Activated T-helper 1 cell treated with anti-CD3 and anti-CD28 coated beads, Interleukin-2, amount 50 U/mL, for 16 hours (primary cell): ENCODE measurements at places on chromosomes 3 and 15.
A peak's percentile ranks its signal among the peaks of the same experiment; 100 is the strongest.

- no peak for DNase-seq
Observed at GRCh38 chr3:82137861-82138260, 376.4 kb upstream of the GBE1 start.

- no peak for DNase-seq
Observed at GRCh38 chr3:186383026-186383993, 21.3 kb upstream of the DGKG start.

GRCh38 chr3:110755345-110755744 is 316.3 kb upstream of the NECTIN3 start:
- no peak for DNase-seq

DNA sequence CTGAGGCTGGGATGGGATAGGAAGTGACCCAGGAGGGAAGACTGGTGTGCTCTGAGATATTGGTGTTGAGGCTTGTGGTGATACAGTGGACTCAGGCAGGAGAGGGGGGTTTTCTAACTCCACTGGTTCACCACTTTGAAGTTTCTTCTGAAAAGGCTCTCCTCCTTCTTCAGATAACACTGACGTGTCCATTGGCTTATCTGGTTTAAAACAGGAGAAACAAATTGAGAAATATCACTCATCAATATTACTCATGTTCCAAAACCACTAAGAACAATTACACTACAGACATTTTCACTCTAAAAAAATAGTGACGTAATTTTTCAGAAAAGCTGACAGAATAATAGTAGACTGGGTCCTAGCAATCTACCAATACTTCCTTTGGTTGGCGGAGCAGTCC is 23.1 kb downstream of the TP53BP1 start:
- no peak for DNase-seq

- DNase-seq: no peak
Observed at GRCh38 chr3:161273589-161274218, 52.6 kb downstream of the NMD3 start.

- no peak for DNase-seq
Observed at GRCh38 chr3:46316206-46316605, 37.7 kb upstream of the CCR2 start.

DNA sequence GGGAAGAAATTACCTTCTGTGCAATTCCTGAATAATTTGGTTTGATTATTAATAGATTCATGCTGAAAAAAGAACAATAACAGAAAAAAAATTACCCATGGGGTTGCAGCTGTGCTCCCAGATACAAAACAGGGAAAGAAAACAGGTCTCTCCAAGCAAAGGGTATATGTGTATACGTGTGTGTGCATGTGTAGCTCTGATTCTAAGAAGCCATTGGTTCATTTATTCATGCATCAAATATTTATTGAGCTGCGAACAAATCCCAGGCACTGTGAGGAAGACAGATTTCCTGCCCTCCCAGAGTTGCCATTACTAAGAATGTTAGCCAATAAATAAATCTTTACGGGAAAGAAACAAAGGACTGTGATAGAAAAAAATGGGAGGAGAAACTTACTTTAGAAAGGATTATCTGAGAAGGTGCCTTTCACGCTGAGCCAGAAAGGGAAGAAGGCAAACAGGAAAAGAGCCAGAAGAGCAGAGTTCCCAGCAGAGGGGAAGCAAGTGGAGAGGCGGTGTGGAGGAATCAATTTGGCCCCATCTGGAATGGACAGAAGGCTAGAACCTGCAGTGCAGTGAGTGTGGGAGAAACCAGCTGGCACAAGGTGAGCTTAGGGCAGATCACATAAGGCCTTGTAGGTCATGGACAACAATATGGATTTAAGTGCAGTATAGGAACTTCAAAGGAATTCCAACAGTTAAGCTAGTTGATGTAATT is 20.7 kb downstream of the CHL1 start:
- DNase-seq: no peak

- DNase-seq: peak; percentile 50
Observed at GRCh38 chr3:46947981-46948791, 28.4 kb downstream of the CCDC12 start.

DNA sequence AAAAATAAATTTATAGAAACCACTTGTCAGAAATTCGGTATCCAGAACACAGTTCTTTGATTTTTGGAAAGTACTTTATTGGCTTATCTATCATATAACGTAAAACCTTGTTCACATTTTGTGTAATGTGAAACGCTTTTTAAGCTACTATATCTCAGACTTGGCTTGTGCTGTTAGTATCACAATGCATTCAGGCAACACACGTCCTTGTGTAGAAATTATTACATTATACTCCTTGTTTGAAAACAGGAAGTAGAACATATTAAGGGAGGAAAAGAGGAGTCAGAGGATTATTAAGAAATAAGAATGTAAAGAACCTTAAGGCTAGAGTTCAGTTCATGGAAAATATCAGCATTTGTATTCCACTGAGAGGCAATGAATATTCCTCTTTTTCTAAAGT is 1.6 kb downstream of the DNAJC13 start:
- no peak for DNase-seq

DNA sequence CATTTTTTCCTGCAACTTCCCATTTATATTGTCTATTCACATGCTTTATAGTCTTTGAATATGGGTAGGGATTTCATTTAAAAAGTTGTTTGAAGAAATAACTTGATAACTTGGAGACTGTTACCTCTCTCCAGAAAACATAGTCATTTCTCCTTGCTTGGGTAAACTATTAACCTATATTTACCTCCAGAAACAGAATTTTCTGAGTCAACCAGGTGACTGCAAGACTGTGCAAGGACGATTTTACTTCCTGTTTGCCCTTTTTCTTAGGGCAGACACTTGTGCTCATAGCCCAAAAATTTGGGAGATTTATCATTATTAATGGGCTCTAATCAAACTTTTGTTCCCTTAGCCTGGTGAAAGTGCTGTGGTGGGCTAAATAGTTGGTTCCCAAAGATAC is 14.3 kb upstream of the MOBP start:
- no peak for DNase-seq

DNA sequence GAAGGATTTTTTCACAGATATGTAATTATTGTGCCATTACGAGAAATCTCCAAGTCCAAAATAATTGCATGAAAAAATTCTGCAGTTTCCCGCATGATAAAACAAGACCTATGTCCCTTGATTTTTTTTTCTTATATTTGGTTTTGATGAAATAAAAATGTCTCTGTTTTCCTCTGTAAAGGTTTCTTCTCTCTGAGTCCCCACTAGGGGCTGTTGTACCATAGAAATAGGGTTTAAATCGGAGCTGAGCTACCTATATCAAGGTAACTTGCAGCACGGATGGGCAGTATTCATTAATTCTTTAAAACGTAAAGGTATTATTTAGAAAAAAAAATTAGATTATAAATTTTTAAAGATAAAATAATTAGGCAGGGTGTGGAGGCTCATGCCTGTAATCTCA is 66.6 kb upstream of the IGF1R start:
- no peak for DNase-seq

- no peak for DNase-seq
Observed at GRCh38 chr15:48888191-48888590, 10.3 kb downstream of the EID1 start.

- no peak for DNase-seq
Observed at GRCh38 chr15:85934691-85935090, 140.0 kb upstream of the KLHL25 start.

- DNase-seq: no peak
Observed at GRCh38 chr15:51814606-51815005, 14.8 kb upstream of the TMOD3 start.

DNA sequence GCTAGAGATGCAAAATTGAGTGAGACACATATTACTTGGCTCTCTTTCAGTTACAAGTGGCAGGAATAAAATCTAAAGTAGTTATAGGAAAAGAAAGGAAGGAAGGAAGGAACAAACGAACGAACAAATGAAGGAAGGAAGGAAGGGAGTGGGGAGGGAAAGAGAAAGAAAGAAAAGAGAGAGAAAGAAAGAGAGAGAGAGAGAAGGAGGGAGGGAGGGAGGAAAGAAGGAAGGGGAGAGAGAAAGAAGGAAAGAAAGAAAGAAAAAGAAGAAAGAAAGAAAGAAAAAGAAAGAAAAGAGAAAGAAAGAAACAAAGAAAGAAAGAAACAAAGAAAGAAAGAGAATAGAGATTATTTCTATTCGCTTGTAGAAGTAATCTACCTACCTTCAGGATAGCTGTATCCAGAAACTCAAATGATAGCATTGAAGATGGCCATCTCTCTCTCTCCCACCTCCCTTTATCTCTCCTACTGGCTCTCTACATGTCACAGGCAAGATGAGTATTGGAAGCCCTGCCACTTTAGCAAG is 229.7 kb upstream of the TLE3 start:
- DNase-seq: no peak

DNA sequence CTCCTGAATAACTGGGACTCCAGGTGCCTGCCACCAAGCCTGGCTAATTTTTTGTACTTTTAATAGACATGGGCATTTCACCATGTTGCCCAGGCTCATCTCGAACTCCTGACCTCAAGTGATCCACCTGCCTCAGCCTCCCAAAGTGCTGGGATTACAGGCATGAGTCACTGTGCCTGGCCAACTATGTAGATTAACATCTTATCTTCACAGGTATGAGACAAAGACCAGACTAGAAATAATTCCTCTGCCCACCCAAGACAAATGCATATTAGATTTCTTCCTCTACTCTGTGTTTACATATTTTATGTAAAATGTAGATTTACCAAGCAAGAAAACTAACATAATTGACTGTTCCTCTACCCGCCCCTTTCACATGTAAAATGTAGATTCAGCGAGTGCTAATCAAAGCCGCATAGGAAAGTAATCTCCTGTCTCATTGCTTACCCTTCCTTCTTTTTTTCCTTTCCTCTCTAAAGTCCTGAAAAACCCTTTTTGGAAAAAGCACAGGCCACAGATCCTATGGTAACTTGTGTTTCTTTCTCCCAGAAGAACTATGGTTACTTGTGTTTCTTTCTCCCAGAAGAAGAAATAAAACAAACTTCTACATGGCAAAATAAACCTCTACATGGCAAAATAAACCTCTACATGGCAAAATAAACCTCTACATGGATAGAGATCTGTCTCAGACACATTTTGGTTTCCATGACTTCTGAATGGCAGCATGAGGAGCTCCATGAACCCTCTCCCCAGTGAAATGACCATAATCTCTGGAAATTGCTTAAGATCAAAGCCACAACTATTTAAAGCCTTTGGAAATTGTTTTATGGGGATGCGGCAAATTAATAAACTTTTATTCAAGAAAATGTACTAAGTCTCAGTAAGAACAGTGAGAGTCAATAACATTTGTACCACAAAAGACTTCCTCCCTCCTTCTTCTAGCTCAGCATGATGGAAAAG is 9.1 kb upstream of the ABHD2 start:
- no peak for DNase-seq

- peak; percentile 56 for DNase-seq
Observed at GRCh38 chr15:72117486-72118016, 399 bp downstream of the MYO9A start.

DNA sequence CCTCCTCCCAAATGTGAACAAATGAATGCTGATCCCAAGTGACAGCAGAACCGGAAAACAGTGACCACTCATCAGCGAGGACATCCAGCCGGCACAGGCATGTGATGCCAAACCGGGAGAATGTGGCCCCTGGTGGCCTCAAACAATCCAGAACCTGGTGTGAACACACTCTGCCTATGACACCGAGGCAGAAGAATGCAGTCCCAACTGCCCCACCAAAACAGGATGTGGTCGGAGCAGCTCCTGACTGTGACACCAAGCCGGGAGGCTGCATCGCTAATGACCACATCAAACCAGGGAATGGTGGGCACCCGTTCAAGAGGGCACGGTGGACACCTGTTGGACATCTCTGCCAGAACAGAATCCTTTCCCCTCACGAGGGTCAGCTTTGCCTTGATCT is 15.4 kb downstream of the SCN5A start:
- no peak for DNase-seq

GRCh38 chr3:16119887-16120286 is 54.6 kb upstream of the GALNT15 start:
- DNase-seq: no peak

DNA sequence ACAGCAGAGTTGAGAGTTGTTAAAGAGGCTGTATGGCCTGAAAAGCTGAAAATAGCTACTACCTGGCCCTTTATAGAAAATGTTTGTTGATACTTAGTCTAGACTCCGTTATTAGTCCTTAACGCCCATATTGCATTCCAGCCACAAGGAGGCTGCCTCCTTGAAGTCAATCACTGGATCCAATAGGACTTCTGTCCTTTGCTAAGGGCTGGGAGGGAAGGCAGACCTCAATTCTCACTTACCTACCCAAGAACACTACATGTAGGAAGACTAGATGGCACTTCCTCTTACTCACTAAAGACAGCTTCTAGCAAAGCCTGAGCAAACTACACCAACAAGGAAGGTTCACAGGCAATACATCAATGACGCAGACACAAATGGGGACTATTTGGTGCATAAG is 139.5 kb upstream of the HACD2 start:
- DNase-seq: no peak

DNA sequence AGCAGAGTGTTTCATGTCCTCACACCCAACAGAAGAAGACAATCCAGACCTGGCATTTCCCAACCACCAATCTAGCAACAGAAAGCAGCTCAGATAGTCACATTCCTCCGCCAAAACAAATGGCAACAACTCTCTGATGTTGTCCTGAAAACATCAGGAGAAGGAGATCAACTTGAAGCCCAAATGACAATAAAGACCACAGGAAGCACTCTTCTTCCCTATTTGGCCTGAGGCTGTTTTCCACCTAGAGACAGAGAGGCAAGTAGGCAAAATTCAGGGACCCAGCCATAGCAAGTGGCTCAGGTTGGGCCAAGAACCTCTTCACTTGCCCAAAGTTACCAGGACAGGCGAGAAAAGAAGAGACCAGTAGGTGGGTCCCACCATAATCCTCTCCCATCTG is 35.0 kb downstream of the ZNF148 start:
- no peak for DNase-seq

DNA sequence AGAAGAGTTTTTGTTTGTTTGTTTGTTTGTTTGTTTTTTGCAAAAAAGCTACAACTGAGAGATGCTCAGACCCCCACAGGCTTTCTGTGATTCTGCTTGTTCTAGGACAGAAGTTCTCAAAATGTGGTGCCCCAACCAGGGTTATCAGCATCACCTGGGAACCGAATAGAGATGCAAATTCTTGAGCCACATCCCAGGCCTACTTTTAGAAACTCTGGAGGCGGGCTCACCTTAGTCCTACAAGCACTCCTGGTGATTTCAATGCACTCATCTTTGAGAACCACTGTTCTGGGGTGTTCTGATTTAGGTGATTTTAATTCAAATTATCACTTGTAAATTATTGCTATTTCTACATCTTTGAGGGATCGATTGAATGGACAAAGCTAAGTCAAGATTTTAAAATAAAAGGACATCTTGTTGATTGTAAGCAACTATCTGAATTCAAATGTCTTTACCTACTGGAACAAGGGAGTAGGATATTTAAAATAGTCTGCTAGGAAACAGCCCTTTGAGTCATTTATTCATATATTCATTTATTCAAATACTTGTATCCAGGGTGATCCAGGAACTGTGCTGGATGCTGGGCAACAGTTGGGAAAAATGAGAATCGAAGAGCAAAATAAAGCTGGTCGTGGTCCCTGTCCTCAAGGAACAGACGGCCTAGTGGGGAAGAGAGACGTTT is 44.7 kb upstream of the CADPS start:
- DNase-seq: no peak

GRCh38 chr3:39038165-39038564 is 13.6 kb downstream of the SCN11A start:
- DNase-seq: no peak

- DNase-seq: no peak
Observed at GRCh38 chr3:128824132-128824850, 55.1 kb upstream of the ACAD9 start.

- DNase-seq: no peak
Observed at GRCh38 chr15:46312133-46312740, 677.4 kb downstream of the SQOR start.
